Stimulated activated naive CD4-positive, alpha-beta T cell (primary cell): ENCODE measurements at places on chromosomes 4 and X.

DNA sequence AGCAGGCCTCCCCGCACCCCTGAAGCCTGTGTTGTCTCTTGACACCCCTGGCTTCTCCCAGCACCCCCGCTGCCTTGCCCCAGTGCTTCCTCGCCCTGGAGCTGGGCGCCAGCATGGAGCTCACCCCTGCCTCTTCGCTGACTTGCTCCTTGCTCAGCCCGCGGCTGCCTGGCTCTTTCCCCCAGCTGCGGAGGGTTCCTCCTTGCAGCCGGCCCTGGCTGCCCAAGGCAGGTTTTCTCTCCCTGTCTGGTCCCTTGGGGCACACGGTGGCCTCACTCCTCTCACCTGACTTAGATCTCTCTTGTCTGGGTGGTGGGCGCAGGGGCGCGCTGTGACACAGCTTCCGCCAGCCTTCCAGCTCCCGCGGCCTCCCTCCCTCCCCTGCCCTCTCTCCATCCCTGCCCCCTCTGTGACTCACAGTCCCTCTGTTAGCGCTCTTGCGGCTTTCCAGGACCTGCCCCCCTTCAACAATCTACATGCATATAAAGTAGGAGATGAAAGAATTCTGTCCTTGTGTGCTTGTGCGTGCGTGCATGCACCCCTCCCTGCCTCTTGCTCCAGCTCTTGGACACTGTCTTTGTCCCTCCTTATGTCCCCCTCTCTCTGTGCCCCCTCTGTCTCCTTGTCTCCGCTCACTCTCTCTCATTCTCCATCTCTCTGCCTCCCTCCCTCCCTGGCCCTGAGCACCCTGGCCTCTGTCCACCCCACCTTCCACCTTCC lies 2.2 kb downstream of the PLXNB3 start:
- DNase-seq = no peak

- DNase-seq = no peak
Measured at GRCh38 chrX:124239911-124240310, 92.5 kb upstream of the TEX13D start.

DNA sequence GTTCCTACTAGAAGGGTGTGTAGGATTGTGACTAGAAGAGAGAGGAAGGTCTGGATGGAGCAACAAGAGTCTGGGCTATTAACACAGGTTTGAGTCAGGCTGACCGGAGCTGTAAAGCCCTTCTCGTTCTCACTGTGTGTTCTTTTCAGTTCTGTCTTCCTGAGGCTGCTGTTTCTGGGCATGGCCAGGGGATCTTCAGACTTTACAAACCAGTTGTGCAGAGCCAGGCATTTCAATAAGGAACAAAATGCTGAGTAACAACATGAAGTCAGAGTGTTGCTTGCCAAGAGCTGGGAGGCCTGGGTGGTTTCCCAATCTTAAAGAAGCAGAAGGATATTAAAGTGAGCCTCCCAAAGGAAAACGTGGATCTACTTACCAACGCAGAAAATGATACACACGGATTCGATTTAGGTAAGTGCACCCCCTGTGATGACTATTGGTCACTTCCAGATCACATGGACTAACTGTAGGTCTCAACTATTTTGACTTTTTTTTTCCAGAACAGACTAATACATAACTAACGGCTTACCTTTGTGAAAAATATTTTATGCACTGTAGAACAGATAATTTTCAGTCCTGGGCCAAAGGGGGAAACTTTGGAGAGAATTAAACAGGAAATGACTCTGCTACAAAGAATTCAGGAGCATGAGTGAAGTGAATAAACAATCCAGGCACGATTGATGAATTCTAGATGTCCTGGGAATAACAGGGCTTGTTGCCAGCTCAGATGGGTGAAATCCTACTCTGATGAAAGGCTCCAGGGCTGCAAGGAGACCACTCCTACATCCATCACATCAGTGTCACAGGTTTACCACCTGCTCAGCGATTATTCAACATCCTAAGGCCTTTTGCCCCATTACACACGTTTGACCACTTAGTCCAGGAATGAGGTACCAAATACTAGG lies 94.5 kb downstream of the ANXA3 start:
- DNase-seq = no peak

DNA sequence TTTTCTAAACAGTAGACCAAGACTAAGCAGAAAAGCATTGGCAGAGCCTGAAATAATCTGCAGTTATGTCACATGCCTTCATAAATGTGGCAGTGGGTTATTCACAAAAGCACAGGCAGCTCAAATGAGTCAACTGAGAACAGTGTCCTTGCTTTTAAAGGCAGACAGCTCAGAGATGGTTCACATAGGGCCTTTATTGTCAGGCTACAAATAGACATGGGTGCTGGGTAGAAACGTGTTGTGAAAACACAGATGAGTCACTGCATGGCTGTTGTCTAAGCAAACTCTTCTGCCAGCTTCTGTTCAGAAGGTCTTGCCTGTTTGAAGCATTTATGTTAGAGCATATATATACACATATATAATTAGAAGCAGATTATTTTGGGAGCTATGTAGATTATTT lies 118.0 kb downstream of the SLC4A4 start:
- DNase-seq = no peak

- no peak for DNase-seq
Measured at GRCh38 chr4:79687006-79687405, 279.0 kb upstream of the GK2 start.
